CD4-positive, alpha-beta T cell treated with Interleukin-2 at 100 ng/mL for 4 hours (primary cell): ENCODE measurements at places on chromosomes 6 and 20.

DNA sequence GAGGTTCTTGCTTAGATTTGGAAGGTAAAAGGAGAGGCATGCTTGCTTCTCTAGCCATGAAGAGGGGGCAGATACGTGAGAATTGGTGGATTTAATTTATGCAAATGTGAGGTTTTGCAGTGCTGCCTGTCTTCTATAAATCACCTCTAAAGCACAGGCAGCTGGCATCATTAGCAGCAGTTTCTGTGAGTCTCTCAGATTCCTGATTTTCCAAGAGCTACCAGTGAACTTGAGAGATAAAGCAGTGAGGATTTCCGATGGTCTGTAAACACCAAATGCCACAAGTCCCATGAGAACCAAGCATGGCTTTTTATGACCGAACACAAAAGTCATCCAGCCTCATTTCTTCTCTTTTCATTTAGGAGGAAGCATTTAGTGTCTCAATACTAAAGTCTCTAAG, 3.2 kb upstream of the SIRPB2 start:
- DNase-seq, result no peak

DNA sequence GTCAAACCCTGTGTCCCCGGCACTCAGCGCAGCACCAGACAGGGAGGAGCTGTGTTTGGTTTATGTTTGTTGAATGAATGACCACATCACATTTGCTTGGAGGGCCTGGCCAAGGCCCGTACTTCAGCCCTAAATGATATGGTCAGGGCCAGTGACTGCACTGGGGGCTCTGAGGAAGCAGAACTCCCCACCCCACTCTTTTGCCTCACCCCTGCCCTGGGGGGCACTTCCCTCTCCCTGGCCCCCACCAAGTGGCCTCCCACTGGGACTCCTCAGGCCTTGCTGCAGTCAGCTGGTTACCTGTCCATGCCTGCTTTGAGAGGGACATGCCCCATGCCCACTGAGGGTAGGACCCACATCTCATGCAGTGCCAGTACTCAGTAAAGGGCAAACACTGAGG, 2.9 kb downstream of the ADISSP start:
- no peak for DNase-seq

DNA sequence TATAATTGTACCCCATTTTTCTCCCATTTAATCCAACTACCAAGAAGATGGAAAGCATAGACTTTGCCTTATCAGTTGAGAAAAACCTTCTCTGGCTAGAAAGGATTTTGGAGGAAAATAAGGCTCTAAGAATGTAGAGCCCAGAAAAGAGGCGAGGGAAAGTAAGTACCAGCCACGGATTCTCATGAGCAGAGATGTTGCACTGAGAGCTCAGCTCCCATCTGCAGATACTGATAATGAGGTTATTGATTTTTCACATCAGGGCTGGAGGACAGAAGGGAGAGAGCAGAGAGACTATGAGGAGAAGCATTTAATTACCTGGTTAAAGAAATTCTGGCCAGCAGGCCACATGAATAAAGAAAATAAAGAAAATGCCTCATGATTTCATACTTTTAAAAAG, 104.4 kb upstream of the FAM184A start:
- DNase-seq, result no peak

- DNase-seq, result no peak
Observed at GRCh38 chr6:156901309-156902019, 124.3 kb downstream of the ARID1B start.

DNA sequence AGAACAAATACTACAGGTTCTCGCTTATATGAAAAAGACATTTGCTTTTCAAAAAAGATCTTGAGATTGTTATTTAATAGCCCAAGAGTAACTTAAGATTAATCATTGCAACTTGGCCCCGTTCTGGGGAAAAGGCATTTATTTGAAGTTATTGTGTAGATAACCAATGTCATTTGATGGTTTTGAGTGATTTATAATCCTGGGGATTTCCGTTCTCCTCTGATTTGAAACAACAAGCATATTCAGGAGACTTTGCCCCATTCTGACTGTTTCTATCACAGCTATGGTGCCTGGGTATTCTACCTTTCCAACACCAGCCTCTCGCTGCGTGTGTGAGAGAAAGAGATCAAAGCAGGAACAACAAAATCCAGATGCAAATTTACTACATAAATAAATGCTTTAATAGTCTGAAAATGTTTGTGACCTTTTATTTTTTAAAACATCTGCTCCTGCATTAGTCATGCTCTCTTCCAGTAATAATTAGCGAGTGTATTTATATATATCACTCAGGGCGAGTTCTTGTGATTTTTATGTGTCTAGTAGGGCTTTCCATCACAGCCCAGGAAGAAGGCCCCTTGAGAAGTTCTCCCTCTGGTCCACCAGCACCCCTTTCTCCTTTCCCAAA, 197.9 kb upstream of the FOXQ1 start:
- DNase-seq, result no peak
